ENCODE measurements at places on chromosomes 12 and 14. TPM values are rescaled to one million over a fixed set of nuclear protein-coding genes. Genes with fewer than 3 reads are reported as not detected.

DNA sequence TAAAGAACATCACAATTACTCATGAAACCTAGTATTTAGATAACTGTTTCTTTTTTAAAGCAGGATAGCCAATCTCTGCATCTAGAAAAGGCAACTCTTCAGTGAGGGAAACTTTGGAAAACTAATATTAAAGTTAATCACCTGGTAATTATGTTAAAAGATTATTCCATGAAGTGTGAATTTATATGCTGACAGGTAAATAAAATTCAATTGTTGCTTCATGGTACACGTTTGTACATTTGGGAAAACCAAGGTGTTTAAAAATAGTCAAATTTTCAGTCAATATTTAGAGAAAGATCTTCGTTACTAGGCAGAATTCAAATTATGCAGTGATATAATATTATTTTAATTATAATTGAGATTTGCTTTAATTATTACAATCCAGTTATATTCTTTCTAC lies 100.1 kb upstream of the LRFN5 start:
- no peak for DNase-seq

- DNase-seq = no peak
These were observed 4.5 kb upstream of the DHRS7 start for GRCh38 chr14:60169722-60170121.

GRCh38 chr12:59403259-59403932 lies 192.4 kb upstream of the SLC16A7 start:
- peak; percentile 18 for DNase-seq

SCARB1 gene
- 40.3 TPM for total RNA-seq

SLC16A7 gene
- total RNA-seq = 27.6 TPM

- DNase-seq = no peak
These were observed 199.7 kb upstream of the HMGA2 start for GRCh38 chr12:65624554-65625086.

DNA sequence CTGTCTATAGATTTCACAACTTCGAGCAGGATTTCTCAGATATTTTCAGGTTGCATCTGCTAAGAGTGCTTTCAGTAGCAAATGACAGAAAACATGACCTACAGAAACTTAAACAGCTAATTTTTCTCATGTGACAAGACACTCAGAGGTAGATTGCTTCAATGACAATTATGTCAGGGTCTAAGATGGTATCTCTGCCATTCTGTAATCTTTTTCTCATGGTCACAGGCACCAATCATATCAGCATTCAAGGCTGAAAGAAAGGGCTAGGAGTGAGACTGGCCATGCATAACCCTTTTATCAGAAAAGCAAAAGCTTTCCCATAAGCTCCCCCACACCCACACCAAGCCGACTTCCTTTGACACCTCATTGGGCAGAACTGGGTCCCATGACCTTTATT lies 450.5 kb upstream of the FAR2 start:
- DNase-seq = no peak

GRCh38 chr14:24233538-24233866 lies 773 bp downstream of the GMPR2 start:
- peak; percentile 18 for DNase-seq

PIP4P1 gene
- 28.7 TPM for total RNA-seq

DNA sequence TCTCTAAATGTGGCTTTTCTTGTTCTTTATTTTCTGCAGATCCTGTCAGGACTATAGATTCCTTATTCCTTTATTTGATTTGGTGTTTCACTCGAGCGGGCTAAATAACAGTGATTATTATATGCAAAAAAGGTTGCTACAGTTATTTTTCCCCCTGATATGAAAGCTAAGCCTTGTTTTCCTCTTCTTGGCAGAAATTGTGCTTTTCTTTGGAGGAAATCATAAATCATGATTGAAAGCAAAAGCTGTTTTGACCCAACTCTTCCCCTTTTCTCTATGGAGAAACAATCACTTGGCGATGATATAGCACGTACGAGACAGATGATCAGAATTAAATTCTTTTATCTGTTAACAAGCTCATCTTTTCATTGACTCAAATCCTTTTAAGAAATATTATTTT lies 31.4 kb downstream of the PPFIBP1 start:
- no peak for DNase-seq

DNA sequence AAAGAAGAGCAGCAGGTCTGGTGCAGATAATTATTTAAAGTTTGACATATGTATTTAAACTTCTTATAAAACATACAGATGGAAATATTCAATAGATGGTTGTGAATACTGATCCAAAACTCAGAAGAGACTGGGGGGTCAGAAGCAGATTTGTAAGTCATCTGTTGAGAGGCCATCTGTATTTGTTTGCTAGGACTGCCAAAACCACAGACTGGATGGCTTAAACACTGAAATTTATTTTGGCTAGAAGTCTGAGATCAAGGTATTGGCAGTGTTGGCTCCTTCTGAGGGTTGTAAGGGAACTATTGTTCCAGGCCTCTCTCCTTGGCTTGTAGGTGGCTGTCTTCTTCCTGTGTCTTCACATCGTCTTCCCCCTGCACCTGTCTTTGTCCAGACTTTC lies 153.9 kb downstream of the LRRK2 start:
- DNase-seq = no peak

FAM90A1 gene
- total RNA-seq = 0.40 TPM

DNA sequence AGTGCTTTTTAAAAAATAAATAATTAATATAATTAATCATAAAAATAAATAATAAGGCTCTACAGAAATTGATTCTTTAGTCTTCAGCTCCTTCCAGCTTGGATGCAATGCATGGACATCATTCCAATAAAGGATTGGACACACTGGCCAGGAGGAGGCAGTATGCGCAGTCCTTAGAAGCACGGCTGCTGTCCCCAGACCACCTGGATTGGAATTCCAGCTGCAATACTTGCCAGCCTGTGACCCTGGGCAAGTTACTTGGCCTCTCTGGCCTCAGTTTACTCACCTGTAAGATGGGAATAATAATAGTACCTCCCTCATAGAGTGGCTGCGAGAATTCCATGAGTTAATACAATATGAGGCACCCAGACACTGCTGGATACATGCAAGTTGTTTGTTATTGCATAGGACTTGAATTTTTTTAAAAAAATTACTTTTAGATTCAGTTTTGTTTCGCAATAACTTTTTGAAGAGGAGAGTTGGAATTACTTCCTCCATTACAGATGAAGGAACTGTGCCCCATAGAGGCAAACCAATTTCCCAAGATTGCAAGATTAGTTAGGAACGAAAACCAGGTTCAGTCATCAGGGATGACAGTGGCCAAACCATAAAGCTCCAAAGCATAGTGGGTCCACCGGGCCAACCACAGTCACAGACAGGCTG lies 12.2 kb downstream of the RPH3A start:
- DNase-seq = no peak

- no peak for DNase-seq
These were observed 82.4 kb downstream of the SCAF11 start for GRCh38 chr12:45907955-45908354.

GRCh38 chr14:89231426-89232113 lies 185.5 kb downstream of the FOXN3 start:
- DNase-seq = no peak

GRCh38 chr14:23512156-23512555 lies 39.4 kb downstream of the ZFHX2 start:
- no peak for DNase-seq

KRT77 gene
- not detected for total RNA-seq

DNA sequence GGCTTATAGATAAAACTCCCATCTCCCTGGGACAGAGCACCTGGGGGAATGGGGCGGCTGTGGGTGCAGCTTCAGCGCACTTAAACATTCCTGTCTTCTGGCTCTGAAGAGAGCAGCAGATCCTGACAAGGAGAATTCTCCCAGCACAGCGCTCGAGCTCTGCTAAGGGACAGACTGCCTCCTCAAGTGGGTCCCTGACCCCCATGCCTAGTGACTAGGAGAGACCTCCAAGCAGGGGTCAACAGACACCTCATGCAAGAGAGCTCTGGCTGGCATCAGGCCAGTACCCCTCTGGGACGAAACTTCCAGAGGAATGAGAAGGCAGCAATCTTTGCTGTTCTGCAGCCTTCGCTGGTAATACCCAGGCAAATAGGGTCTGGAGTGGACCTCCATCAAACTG lies 28.1 kb upstream of the CD163L1 start:
- no peak for DNase-seq

GRCh38 chr12:11896417-11896929 lies 174.3 kb upstream of the BCL2L14 start:
- no peak for DNase-seq

GRCh38 chr12:120000556-120000955 lies 11.5 kb downstream of the BICDL1 start:
- DNase-seq = no peak

All from activated naive CD8-positive, alpha-beta T cell treated with anti-CD3 and anti-CD28 coated beads for 36 hours (primary cell).